ENCODE measurements at places on chromosomes 5 and 9. TPM values are rescaled to one million over a fixed set of nuclear protein-coding genes. Genes with fewer than 3 reads are reported as not detected.

The PIP5K1B gene
- total RNA-seq: not detected

The TEX48 gene
- total RNA-seq: not detected

The NFIB gene
- 26.7 TPM for total RNA-seq

The PTPRD gene
- not detected for total RNA-seq

The TXNDC8 gene
- total RNA-seq: not detected

The CEL gene
- total RNA-seq: 4.3 TPM

The TRIP13 gene
- total RNA-seq: 45.9 TPM

The SOX30 gene
- not detected for total RNA-seq

The PCDHA1 gene
- not detected for total RNA-seq

The SPATA31C2 gene
- total RNA-seq: not detected

The GAS1 gene
- total RNA-seq: 0.13 TPM

The LIX1 gene
- total RNA-seq: not detected

The OTP gene
- total RNA-seq: 0.05 TPM

The HSDL2 gene
- total RNA-seq: 32.2 TPM

The VDAC1 gene
- 395 TPM for total RNA-seq

The ADAMTSL1 gene
- not detected for total RNA-seq

The LCN12 gene
- total RNA-seq: 2.5 TPM

The OBP2B gene
- total RNA-seq: not detected

The CSF1R gene
- total RNA-seq: 0.05 TPM

The SLC23A1 gene
- total RNA-seq: not detected

The NOXA1 gene
- total RNA-seq: 3.7 TPM

The ZDHHC21 gene
- total RNA-seq: 3.4 TPM

The ESM1 gene
- total RNA-seq: not detected

The GPRIN1 gene
- 18.9 TPM for total RNA-seq

The LCN10 gene
- not detected for total RNA-seq

The LHX3 gene
- 0.13 TPM for total RNA-seq

The SPINK6 gene
- not detected for total RNA-seq

The ABCA1 gene
- total RNA-seq: 2.6 TPM
